Body of pancreas (tissue), 4 donors: ENCODE measurements at places on chromosomes 16 and 17. TPM values are rescaled to one million over a fixed set of nuclear protein-coding genes. Genes with fewer than 3 reads are reported as not detected.
A peak's percentile ranks its signal among the peaks of the same experiment; 100 is the strongest.

Gene KRT9
- total RNA-seq: not detected

Gene CNTD1
- total RNA-seq: not detected

GRCh38 chr16:86843812-86844211, 265.5 kb downstream of the FOXL1 start:
- no peak for DNase-seq

DNA sequence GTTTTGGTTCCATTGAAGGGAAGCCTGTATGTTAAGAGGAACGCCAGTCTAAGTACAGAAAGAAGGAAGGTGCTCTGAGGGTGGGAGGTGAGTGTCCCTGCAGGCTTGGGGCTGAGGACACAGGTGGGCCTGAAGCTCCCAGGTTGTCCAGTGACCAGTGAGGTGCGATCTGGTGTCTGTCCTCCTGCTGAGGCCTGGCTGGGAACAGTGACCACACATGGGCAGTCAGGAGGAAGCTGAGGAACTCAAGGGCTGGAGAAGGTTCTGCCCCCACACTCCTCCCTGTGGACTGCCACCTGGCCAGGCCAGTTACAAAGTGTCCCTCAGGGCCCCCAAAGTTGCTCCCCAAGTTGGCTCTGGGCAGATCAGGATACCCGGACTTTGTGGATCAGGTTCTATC, 102.1 kb downstream of the N4BP1 start:
- no peak for DNase-seq

- DNase-seq: peak; percentile 89
These were observed 7.3 kb downstream of the ARHGAP27 start for GRCh38 chr17:45425125-45425983.

- DNase-seq: no peak
These were observed 1199.3 kb downstream of the CDH11 start for GRCh38 chr16:63922560-63922959.

DNA sequence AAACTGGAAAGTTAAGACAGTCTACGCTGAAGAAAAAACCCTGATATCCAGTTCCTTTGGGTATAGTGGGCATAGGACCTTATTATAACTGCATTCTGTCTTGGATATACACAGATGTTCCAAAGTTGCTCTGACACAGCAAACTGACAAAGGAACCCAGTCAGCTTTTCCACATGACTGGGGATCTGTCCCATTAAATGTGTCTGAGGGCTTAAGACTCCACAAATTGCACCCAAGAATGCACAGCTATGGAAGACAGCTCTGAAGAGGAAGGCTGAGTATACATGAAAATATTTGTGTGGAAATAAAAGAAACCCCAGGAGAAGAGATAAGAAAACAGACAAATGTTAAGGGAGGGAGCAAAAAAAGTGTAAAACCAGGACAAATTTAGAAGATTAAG, 114.1 kb downstream of the SPAG9 start:
- DNase-seq: no peak
